ENCODE measurements at places on chromosomes 16 and 17.

GRCh38 chr16:89023621-89024511, 46.9 kb upstream of the CBFA2T3 start:
- DNase-seq, result no peak

GRCh38 chr16:66427871-66428681, 981 bp downstream of the BEAN1 start:
- no peak for DNase-seq

GRCh38 chr16:21117567-21117966, 33.1 kb downstream of the DNAH3 start:
- DNase-seq, result no peak

GRCh38 chr16:53131050-53131362, 76.2 kb downstream of the CHD9 start:
- no peak for DNase-seq

- no peak for DNase-seq
Measured at GRCh38 chr16:30335598-30336474, 19.3 kb downstream of the CD2BP2 start.

GRCh38 chr16:86138121-86139085, 239.4 kb downstream of the IRF8 start:
- DNase-seq, result no peak

GRCh38 chr16:50121278-50121677, 31.8 kb upstream of the TENT4B start:
- no peak for DNase-seq

- no peak for DNase-seq
Measured at GRCh38 chr17:70157151-70157550, 12.2 kb upstream of the KCNJ2 start.

DNA sequence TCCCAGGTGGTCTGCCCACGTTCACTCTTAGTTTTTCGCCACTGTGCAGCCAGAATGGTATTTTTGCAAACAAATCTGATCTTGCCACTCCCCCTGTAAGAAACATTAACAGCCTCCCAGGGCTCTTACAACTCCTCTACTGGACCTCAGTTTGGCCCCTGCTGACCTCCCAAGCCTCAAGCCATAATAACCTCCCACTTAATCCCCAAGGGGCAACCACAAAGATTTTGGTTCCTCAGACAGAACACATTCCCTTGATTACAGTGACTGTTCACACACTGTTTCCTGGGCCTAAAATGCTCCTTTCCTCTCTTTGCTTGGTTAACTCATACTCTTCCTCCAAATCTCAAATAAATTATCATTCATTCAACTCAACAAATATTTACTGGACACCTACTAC, 21.5 kb upstream of the CD300E start:
- no peak for DNase-seq

GRCh38 chr16:82628711-82629110, 1.9 kb downstream of the CDH13 start:
- no peak for DNase-seq

DNA sequence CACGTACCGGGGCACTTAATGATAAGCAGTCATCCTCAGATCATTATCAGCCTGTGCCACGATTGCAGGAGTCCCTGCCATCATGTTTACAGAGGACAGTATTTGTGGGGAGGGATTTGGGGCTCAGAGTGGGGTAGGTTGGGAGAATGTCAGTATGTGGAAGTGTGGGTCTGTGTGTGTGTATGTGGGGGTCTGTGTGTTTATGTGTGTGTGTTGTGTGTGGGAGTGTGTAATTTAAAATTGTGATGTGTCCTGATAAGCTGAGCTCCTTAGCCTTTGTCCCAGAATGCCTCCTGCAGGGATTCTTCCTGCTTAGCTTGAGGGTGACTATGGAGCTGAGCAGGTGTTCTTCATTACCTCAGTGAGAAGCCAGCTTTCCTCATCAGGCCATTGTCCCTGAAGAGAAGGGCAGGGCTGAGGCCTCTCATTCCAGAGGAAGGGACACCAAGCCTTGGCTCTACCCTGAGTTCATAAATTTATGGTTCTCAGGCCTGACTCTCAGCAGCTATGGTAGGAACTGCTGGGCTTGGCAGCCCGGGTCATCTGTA, 13.5 kb upstream of the EFCAB13 start:
- DNase-seq, result no peak

DNA sequence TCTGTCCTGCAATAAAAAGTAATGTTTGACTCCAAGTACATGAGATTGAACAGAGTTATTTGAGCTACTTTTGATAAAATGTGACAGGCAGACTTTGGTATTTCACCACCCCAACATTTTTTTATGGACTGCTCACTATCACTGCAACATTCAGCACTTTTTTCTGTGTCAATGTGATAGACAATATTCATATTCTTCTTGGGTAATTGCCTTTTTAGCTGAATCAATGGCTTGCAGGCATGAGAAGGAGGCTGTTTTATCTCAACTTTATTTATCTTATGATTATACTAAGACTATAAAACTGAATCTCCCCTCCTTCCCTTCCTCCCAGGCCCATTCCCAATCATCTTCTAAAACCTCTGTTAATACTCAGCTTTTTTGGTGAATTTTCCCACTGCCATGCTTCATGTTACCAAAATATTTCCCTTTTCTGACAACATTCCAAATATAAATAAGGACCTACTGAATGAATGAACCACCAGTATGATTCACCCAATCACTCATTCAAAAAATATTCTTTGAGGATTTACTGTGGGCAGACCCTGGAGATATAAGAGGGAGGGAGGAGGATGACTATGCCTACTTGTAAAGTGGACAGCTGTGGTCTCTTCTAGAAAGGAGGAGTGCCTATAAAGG, 67.6 kb downstream of the CDH13 start:
- DNase-seq, result no peak

- no peak for DNase-seq
Measured at GRCh38 chr17:77916703-77917481, 41.6 kb upstream of the TNRC6C start.

GRCh38 chr17:1325766-1326165, 46.3 kb downstream of the TRARG1 start:
- no peak for DNase-seq

DNA sequence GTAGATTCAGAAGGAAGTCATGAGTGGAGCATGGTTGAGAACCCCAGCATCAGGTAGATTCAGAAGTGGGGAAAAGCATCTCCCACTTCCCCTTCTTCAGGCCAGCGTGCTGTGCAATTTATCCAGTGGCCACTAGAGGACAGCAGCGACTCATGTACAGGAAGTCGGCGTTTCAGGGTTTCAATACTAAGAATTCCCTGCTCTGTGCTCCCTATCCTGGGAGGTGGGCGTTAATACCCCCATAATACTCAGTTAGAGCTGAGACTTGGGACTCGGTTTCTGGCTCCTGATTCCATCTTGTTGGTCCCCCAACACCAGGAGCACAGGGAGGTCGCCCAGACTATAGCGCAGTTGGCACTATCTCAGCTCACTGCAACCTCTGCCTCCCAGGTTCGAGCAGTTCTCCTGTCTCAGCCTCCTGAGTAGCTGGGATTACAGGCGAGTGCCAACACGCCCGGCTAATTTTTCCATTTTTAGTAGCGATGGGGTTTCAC, 75.3 kb upstream of the AMZ2 start:
- DNase-seq, result peak; percentile 68

- DNase-seq, result no peak
Measured at GRCh38 chr17:3656755-3657587, 11.4 kb downstream of the TAX1BP3 start.

- DNase-seq, result peak; percentile 34
Measured at GRCh38 chr16:87324411-87325275, 7.5 kb upstream of the C16orf95 start.
